H7 (cell line): ENCODE measurements at places on chromosomes 16 and 17.
A peak's percentile ranks its signal among the peaks of the same experiment; 100 is the strongest.

- no peak for DNase-seq
Observed at GRCh38 chr16:60741810-60742209, 1294.4 kb downstream of the CDH8 start.

- peak; percentile 60 for DNase-seq
Observed at GRCh38 chr16:11389631-11390565, 44.6 kb downstream of the RMI2 start.

DNA sequence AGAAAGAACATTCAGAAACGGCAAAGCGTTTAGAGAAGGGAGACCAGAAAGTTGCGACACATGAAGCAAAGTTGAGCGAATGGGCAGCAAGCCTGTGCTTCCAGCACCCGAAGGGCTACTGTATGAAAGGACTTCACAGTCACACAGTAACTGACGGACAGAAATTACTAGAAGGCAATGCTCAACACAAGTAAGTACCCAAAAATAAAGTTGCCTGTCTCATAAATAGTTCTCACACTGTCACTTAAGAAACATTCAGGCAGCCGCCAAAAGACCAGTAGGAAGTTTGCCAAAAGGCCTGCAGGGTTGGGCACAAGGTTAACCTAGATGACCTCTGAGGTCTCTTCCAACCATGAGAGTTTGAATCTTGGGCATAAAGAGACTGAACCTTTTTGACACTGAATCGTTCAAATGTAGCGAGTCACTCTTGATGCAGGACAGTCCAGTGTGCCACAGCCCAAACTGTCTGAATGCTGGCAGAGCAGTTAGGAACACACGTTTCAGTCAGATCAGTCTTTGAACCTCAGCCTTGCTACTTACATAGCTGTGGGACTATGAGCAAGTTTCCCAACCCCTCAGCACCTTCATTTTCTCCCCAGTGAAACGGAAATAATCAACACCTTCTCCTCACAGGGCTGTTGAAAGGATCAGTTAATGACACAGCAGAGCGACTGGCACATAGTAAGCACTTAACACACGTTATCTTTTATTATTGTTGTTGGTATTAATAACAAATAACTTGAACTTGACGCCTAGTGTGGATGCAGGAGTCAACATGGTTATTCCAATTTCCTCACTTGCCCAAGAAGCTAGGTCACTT, 10.4 kb downstream of the NCBP3 start:
- no peak for DNase-seq

GRCh38 chr17:33650304-33650703, 357.2 kb upstream of the ASIC2 start:
- DNase-seq: no peak

- peak; percentile 47 for DNase-seq
Observed at GRCh38 chr17:82241183-82241925, 12.5 kb downstream of the SLC16A3 start.

- no peak for DNase-seq
Observed at GRCh38 chr17:37291351-37291750, 84.4 kb upstream of the C17orf78 start.

- no peak for DNase-seq
Observed at GRCh38 chr17:41178843-41179616, 1.0 kb upstream of the KRTAP4-2 start.

DNA sequence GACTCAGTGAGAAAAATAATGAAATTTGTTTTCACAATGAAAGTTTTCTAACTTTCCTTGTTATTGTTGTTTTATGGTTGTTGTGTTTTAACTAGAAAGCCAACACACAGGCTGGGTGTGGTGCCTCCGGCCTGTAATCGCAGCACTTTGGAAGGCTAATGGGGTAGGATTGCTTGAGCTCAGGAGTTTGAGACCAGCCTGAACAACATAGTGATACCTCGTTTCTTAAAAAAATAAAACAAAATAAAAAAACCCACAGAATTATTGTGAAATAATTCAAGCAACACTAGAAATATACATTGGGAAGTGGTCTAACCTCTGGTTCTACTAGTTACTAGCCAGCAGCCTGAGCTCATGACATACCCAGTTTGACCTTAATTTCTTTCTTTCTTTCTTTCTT, 630 bp downstream of the MILR1 start:
- DNase-seq: no peak

DNA sequence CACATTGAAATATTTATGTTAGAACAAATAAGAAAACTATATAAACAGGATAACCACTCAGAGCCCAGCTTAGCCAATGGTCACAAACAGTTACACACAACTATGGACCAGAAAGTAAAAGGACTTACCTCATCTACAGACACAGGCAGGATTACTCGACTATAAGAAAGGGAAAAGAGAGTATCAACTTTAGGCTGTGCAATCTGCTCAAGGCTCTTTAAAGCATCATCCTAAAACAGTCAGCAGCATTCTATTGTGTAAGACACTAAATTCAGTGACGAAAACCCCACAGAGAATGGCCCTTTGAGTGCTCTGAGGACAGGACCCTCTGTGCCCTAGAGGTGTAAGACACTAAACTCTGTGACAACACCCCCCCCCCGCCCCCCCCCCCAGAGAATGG, 4.2 kb downstream of the PITPNA start:
- DNase-seq: no peak

- no peak for DNase-seq
Observed at GRCh38 chr16:87490096-87490798, 2.6 kb downstream of the ZCCHC14 start.

DNA sequence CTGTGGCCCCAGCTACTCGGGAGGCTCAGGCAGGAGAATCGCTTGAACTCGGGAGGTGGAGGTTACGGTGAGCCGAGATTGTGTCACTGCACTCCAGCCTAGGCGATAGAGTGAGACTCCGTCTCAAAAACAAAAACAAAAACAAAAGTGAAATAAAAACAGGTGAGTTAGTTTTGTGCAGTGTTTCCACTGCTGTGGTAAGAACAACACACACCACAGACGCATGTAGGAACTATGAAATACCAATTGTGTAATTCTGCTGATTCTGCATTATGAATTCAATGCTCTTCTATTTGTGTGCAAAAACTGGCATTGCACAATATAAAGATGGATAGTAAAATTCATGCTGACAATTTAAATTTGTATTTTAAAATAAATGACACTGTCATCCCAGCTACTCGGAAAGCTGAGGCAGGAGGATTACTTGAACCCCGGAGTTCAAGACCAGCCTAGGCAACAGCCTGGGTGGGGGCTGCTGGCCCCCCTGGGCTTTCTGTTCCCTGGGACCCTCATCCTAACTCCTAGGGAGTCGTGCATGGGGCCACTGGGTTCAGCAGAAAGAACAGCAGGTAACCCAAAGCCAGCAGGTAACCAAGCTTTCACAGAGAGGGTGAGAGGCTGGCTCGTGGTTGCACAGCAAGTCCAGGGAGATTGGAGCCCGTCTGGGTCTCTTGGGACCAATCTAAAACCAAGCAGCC, 10.6 kb upstream of the RHBDF2 start:
- DNase-seq: no peak

- DNase-seq: peak; percentile 86
Observed at GRCh38 chr17:12974005-12974531, 43.8 kb downstream of the ELAC2 start.

GRCh38 chr17:67194134-67194533, 50.9 kb downstream of the HELZ start:
- no peak for DNase-seq

- DNase-seq: no peak
Observed at GRCh38 chr16:11583889-11584565, 2.7 kb downstream of the LITAF start.

- no peak for DNase-seq
Observed at GRCh38 chr17:55672585-55673501, 49.8 kb downstream of the TMEM100 start.

GRCh38 chr17:15917438-15918027, 27.4 kb upstream of the ADORA2B start:
- peak; percentile 55 for DNase-seq

DNA sequence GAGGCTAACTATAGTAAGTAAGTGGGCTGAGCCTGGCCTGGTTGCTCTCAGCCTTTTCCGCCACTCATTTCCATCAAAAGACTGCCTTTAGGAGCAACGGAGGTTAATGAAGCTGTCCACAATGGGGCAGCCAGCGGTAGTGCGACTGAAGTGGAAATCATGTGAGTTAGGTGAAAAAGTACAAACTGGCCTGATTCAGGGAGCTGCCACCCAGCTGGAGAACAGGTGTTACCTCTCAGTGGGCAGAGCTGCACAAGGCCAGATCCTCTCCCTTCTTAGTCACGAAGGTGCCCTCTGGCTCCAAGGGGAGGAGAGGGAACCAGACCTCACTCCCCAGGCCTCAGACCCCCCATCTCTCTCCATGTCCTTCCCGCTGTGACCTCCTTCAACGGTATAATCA, 34.4 kb upstream of the CDRT4 start:
- DNase-seq: no peak

GRCh38 chr16:50719401-50720337, 22.2 kb upstream of the CYLD start:
- peak; percentile 71 for DNase-seq

- peak; percentile 32 for DNase-seq
Observed at GRCh38 chr17:40175928-40176753, 1.1 kb upstream of the RAPGEFL1 start.
